ENCODE measurements at places on chromosomes 2 and 18.

- no peak for DNase-seq
Measured at GRCh38 chr2:163592954-163593622, 142.7 kb downstream of the FIGN start.

DNA sequence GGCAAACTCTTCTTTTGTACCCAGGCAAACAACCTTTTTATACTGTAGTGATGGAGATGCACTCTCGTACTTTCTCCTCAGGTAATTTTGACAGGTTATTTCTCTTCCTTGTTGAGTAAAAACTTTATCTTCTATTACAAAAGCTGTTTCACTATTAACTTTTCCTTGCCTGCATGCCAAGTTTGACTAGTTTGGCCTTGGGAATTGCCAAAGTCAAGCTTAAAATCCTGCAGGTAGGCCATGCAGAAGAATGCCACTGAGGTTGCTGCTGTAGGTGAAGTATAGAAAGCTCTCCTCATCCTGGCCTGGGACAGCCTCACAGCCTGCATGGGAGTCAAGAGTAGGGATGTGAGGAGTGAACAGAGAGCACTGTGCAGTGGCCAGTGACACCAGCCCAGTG, 1293.5 kb upstream of the CHAC2 start:
- no peak for DNase-seq

DNA sequence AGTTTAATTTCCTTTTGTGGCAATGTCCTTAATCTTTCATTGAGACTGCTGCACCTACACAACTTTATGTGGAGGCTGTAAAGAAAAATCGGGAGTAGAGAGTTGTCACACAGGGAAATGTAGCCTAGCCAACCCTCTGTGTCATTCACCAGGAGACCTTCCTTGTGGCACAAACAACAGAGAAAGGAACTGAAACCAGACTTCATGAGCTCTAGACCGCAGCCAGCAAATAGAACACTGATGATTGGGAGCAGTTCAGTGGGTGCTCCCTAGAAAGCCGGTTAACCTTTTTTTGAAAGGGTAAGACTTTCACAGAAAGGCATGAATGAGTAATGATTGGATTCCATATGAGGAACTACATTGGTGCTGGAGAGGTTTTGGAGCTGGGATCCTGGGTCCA, 1752.4 kb upstream of the CELF4 start:
- no peak for DNase-seq

DNA sequence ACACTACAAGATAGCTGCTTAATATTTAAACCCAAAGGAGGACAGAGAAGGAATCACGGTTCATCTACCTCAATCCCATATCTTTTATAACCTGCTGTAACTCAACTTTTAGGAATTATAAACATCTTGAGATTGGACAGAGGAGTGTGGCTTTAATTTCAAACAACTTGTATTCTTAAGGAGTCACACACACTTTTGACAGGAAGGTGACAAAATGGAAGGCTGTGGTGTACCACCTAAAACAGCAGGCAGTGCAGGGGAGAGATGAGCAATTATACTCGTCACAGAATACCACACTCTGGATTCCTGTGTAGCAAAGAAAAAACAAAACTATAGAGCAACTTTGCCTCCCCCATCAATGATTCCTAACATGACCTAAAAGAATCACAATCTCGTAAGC, 194.8 kb downstream of the ZEB2 start:
- peak; percentile 35 for DNase-seq

DNA sequence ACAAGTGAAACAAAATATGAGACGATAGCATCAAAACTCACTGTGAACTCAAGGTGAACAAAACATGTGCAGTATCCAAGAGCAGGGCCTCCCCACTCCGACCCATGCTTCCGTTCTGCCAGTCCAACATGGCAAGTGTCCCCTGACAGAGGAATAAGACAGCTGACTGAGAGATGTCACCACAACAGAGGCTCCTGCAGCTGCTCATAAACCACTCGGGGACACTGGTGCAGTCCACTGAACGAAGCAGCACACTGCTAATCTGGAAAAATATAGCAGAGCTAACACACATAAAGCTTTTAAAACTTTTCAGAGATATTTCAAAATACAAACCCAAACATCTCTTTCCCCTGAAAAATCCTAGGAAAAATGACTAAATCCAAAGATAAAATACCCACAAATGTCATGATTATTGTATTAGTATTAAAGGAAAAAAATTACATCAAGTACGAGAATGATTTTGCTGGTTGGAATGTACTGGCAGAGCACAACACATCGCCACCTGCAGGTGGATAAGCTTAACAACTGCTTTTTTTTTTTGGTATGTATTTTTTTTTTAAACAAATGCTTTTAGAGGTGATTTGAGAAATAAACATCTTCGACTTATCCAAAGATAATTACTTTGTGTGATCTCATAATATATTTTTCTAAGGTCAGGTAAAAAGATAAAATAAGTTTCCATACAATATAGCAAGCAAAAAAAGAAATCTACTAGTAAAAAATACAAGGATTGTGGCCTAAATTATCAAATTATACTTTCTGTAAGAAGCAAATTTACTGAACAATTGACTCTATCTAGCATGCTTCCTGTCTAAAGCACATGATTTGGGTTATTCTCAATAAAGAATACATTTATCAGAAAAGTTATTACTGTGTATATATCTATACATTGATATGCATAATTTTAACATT, 18.6 kb downstream of the THADA start:
- DNase-seq: peak; percentile 55

- DNase-seq: no peak
Measured at GRCh38 chr2:50922506-50922905, 109.4 kb downstream of the NRXN1 start.

DNA sequence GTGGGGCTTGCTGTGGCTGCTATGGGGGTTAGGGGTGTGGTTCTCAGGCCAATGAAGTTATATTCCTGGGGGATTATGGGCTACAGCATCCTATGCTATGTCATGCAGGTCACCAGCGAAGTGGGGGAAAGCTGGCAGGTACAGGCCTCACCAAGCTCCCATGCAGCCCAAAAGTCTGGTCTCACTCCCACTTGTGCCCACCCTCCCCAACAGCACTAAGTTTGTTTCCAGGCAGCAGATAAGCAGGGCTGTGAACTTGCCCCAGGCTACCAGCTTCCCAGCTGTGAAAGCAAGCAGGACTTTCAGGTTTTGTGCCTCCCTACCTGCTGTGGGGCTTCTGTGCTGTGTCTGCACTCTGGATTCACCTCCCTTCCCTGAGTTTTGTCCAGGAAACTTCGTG, 469.7 kb downstream of the CPS1 start:
- DNase-seq: no peak

- no peak for DNase-seq
Measured at GRCh38 chr2:144376460-144376859, 143.5 kb downstream of the ZEB2 start.

- no peak for DNase-seq
Measured at GRCh38 chr2:165815299-165816141, 21.5 kb upstream of the GALNT3 start.

DNA sequence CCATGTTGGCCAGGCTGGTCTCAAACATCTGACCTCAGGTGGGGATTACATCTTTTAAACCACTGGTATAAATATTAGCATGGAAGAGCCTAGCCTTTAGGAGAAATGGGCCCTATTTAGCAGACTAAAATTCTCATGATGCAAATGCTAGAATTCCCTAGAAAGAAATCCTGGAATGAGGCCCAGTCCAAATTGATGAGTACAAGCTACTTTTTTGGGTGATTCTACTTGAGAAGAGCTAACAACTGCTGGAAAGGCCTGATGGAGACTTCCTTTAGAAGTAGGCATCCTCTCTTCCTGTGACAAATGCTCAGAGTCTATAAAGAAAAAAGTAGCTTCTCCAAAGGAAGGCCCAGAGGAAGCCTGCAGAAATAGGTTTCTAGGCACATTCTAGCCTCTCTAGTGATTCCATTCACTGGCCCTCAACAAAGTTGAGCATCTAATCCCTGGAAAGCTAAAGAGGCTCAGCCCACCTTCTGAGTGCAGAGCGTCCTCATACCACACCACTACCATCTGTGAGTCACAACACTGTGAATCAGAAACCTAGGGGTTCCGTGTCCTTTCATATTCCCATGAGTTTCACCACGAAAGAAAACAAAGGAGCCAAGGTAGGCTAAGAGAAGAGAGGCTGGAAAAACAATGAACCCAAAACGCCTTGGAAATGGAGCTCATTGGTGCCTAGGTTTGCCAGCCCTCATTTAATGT, 183.1 kb downstream of the C1D start:
- DNase-seq: no peak

- DNase-seq: no peak
Measured at GRCh38 chr2:228056293-228057097, 125.0 kb downstream of the SPHKAP start.

GRCh38 chr2:185127412-185127811, 529.1 kb downstream of the ZNF804A start:
- no peak for DNase-seq

DNA sequence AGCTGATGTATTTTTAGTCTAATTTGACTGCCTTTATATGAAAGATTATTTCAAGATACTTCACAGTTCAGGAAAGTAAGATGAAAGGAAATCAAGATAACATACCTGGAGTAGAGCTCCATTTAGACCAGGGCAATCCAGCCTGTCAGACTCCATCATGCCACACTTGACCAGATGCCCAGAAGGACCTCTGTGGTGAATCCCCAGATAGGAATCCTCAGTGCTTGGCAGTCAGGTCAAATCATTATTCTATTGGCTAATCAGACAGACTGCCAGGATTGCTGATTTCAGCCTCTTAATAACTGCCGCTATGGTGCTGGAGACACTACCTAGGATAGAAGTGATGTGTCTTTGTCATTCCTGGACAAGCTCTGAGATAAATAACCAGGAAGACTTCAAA, 404.2 kb downstream of the STK39 start:
- DNase-seq: no peak

DNA sequence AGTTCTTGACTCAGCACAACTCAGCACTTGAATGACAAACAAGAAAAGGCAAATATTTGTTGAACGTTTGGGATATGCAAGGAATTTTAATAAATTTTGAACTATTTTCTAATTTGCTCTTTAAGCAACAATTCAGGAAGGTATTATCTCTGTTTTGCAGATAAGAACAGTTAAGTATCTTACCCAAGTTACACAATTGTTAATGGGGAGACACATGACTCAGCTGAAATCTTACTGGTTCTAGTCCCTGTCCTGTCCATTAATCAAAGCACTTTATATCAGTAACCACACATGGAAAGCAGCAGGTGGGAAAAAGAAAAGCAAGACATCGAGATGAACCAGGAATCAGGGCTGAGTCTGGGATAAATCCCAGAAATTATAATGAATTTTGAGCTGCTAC, 493.9 kb upstream of the PIK3C3 start:
- no peak for DNase-seq

GRCh38 chr2:24265212-24265611, 90.4 kb downstream of the FAM228A start:
- no peak for DNase-seq

DNA sequence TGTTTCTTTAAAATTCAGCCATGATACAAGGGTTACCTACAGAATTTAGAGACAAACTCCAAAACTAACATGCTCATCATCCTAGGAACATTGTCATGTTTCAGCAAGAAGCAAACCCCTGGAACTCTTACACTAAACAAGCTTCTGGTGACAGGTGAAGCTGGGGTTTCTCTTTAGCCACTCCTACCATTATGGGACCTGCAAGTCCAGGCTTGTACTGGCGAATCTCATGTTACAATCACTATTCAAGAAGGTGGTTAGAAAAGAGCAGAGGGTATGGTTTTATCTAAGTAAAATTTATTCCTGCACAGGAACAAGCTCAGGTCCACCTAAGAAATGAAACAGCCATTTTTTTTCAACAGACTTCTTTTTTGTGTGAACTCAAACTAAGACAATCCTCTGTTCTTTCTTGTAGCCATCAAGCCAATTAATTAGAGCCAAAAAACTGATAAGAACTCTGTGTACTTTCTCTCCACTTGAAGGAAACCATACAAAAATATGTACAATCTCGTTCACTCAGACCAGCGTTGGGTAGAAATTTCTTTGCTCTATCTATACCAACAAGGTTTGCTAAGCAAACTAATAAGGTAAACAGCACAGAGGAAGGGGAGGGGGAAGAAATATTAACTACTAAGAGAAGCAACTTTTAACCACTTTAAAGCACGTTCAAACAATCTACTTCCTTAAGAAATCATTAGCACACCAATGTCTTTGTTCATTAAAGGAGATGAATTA, 63.3 kb upstream of the NEDD4L start:
- DNase-seq: no peak

GRCh38 chr2:108377815-108378630, at the start of gene SULT1C4:
TSS of gene SULT1C4 (plus strand) at chr2:108377954. CDS start at chr2:108378338, 384 bp downstream.
- DNase-seq: no peak

GRCh38 chr2:104523921-104524320, 330.0 kb upstream of the POU3F3 start:
- DNase-seq: no peak

DNA sequence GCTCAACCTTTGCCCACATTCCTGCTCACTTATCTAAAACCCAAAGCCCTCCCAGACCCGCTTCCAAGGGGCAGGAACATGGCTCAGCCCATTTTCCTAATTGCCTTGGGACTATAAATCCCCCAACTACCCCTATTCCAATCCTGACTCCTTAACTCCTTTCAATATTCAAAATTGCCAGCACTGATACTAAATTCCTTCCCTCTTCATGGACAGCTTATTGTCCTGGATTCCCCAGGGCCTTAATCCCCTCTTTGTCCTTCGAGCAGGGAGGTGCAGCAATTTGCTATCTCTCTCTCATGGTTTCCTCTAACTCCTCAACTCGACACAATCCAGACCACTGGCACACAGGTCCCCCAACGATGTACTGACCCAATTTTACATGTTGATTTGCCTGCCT, 99.1 kb downstream of the SLC25A12 start:
- DNase-seq: no peak

- no peak for DNase-seq
Measured at GRCh38 chr2:96954011-96954846, 32.2 kb downstream of the FAM178B start.

- DNase-seq: no peak
Measured at GRCh38 chr18:6616981-6617380, 112.5 kb upstream of the ARHGAP28 start.

- no peak for DNase-seq
Measured at GRCh38 chr2:86069091-86069685, 36.5 kb downstream of the POLR1A start.

- no peak for DNase-seq
Measured at GRCh38 chr2:84796798-84797197, 84.1 kb downstream of the TRABD2A start.

- DNase-seq: no peak
Measured at GRCh38 chr18:75223687-75224347, 13.2 kb downstream of the TSHZ1 start.

DNA sequence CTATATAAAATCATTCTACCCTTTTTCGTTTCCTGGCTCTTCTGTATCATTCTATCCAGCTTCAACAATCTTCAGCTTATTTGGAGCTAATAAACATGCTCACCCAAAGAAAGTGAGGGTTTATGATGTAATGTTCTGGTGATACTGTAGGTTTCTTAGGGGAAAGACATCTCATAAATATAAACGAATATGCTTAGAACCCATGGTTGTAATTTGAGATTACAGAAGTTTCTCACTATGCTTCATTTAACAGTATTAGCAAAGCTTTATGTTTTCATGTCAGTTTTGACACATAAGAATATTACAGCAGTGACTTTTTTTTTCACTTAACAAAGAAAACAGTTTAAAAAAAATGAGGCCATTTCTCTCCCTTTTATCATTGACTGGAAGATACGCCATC, 11.8 kb upstream of the PEX13 start:
- DNase-seq: no peak
